ENCODE measurements at places on chromosomes 12 and 14.

DNA sequence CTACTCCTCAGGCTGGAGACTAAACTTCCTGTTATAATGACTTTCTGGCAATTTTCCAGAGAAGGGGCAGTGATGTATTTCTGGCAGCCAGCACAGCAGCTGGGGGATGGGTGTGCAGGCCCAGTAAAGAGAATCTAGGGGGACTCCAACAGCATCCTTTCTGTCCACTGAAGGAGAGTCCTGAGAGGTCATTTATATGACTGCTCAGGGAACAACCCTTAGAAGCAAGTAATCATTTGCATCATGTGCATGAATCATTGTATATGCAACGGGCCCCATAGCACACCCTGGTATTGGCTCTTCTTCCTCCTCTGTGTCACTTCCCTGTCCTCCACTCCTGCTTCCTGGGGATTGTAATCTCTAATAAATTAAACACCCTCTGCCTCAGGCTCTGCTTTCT is 493.8 kb downstream of the RPS29 start:
- no peak for DNase-seq

DNA sequence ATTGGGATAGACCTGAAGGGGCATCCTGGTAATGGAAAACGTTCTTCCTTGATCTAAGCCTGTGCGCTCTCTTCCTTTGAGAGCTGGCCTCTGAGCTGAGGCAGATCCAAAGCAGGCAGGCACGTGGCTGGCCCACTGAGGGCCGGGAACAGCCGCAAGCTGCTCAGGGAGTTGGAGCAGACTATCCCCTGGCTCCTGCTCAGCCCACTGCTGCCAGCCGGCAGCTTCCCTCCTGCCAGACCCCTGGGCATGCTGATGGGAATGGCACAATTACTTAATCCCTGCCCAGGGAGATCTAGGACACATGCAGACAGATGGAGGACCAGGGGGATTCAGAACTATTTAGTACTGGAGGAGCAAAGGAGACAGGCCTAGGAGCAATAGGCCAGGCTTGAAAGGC is 14.4 kb downstream of the NEUROD4 start:
- DNase-seq: no peak

- no peak for DNase-seq
Measured at GRCh38 chr12:34345801-34346200, 323.5 kb downstream of the ALG10 start.

DNA sequence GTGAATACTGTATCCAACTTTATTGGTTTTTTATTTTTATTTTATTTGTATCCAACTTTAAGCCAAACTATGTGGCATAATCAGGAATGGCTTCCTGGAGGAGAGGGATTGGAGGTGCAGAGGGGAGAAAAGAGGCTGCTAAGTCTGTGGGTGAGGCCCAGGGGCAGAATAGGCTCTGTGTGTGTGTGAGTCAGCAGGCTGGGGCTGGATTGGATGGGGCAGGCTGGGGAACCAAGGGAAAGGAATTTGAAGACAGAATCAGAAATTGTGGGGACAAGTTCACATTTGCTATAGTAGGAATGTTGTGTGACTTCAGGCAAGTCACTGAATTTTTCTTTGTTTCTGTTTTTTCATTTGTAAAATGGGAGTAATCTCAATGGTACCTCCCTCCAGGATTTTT is 12.8 kb upstream of the RILPL1 start:
- no peak for DNase-seq

GRCh38 chr12:75774261-75775052 is 257.1 kb downstream of the PHLDA1 start:
- DNase-seq: no peak

DNA sequence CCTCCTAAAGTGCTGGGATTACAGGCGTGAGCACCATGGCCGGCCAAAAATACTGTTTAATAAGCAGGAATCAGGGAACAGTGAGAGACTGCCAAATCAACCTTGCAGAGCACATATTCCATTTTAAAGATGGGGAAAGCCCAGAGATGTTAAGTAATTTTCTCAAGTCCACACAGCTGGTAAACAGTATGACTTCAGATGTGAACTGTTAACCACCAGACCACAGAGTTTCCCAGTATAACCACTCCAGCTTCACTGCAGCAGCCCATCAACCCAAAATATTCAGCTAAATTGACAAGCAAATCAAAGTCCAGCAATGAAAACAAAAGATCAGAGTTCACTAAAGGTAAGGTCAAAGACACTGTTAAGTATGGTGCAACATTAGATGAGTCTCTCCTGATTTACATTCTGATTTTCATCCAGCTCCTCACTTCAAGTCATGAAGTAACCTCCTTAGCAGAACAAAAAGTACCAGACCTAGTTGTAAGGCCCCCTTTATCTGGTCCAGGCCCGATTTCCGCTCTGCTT is 82.1 kb downstream of the TRAFD1 start:
- no peak for DNase-seq

- DNase-seq: no peak
Measured at GRCh38 chr12:63849641-63850040, 5.1 kb downstream of the SRGAP1 start.

GRCh38 chr12:25131270-25131669 is 63.7 kb downstream of the DNAI7 start:
- no peak for DNase-seq

- peak; percentile 83 for DNase-seq
Measured at GRCh38 chr14:71574976-71575375, 357.3 kb upstream of the RGS6 start.

GRCh38 chr12:78210894-78211302 is 380.2 kb downstream of the NAV3 start:
- DNase-seq: no peak

DNA sequence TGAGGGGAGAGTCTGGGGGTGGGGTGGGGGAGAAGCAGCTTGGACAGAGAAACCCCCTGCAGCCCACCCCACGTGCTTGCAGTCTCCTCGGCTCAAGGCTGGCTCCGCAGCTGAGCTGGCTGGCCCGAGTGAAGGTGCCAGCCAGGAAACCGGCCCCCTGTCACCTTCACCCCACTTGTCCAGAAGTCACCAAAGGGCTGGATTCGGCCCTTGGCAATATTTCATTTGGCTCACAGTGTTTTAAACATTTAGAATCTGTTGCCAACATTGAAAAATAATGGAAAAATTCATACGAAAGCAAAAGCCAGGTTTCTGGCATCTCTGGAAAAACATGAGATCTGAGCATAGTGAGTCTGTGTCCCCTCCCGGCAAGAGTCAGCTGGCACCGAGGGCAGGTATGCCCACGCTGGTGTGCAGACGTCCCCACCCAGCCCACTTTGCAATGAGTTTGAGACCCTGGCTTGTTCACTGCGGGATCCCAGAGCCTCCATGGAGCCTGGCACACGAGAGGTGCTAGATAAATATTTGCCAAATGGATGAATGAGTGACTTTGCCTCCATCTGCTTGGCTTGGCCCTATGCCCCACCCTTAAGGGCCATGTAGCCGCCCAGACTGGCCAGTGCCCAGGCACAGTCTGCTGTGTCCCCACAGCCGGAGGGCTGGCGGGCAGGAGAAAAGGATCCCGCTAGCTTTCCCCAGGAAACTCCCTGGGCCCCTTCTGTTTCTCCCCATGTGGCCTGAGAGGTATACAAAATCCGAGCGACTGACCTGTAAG is 18.2 kb downstream of the MSI1 start:
- no peak for DNase-seq

DNA sequence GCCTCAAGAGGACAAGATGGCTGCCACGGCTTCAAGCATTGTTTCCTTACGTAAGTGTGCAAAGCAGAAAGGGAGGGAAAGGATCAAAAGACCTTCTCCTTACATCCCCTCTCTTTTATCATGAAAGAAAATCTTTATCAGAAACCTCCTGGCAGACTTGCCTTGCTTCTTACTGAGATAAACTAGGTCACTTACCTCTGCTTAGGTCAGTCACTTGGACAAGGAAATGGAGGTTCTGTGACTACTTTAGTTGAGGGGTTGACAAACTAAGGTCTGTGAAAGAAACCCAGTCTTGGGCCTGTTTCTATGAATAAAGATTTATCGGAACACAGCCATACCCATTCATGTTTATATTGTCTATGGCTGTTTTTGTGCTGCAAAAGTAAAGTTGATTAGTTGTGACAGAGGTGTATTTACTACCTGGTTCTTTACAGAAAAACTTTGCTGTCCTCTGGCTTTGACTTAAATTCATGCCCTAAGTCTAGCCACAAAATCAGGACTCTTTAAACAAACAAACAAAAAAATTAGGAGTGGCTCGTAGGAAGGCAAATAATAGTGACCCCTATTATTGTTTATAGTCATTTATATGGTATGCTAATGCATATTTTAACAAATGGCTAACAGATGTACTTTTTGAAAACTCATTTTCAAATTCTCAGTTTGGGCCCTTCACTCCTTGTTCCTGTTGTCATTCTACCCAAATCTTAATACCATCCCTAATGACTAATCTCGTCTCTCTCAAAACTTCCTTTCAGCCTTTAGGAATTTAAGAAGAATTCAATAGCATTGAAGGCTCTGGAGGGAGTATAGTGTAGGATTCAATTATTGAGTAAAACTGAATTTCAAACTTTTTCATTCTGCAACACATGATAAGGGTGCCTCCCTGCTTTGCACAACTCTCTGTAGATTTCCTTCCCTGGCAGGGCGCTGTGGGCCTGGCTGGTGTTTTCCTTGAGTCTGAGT is 42.0 kb upstream of the ATP2B1 start:
- no peak for DNase-seq

- DNase-seq: no peak
Measured at GRCh38 chr12:119980242-119980641, 8.8 kb upstream of the BICDL1 start.

- no peak for DNase-seq
Measured at GRCh38 chr12:9070351-9070750, 45.4 kb downstream of the A2M start.

DNA sequence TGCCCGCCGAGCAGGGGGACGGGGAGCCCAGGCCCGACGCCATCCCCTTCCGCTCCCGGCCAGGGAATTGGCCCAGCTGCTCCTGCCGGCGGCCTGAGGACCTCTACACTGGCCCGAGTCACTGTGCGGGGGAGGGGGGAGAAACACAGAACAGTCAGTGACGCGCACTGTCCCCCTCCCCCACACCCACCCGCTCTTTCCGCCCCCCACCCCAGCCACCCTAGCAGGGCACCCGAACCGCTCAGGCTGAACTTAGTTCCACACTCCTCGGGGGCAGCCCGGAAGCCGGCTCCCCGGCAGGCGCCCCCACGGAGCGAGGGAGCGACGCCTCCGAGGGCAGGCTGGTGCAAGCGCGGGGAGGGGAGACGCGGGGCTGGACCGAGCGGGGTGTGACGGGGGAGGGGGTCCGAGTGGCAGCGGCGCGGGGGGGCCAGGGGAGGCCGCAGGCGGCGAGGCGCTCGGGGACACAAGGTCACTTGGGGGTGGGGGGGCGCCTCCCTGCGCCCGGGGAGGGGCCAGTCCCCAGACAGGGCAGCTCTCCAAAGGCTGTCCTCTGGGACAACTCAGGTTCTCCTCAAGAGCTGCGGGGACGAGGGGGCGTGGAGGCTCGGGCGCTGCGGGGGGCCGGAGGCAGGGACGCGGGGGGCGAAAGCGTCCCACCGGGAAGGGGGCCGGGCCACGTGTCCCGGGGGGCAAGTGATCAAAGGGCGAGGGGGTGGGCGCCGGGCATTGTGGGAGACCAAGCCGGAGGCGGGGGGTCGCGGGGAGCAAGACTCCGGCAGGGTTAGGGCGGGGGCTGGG is 648 bp downstream of the CHD4 start:
- no peak for DNase-seq

DNA sequence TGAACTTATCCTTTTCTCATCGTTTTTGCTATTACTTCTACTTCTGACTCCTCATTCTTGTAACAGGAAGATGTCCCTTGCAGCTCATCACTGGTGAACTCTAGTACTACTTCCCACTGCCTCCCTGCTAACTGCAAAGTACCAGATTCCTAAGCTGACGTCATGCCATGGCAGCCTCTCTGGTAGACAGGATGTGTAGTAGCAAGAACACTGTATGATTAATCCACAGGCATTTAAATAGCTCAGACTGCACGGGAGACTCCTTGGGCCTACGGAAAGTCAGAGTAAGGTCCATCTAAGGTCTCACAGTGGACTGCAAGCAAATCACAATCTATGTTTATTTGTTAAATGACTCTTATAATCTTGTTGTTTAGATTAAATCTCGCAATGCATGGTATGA is 43.5 kb downstream of the DNAI7 start:
- peak; percentile 97 for DNase-seq

DNA sequence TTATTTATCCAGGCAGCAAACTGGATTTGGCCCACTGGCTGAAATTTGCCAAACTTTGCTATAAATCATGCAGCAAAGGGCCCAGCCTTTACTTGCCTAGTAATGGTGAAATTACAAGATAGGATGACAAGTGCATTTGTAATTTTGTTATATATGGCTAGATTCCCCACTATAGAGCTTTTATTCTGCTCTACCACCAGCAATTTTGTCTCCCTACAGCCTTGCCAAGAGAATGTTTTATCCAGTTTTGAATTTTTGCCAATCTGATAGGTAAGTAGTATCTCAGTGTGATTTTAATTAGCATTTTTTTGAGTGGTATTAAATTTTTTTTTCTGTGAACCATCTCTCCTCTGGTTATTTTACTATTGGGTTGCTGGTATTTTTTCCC is 161.6 kb downstream of the SLC41A2 start:
- DNase-seq: no peak

GRCh38 chr12:122506393-122506938 is 5.7 kb upstream of the ZCCHC8 start:
- no peak for DNase-seq

- DNase-seq: no peak
Measured at GRCh38 chr14:93917141-93917540, 10.0 kb upstream of the FAM181A start.

- DNase-seq: no peak
Measured at GRCh38 chr12:18261273-18261672, at the start of gene PIK3C2G. Gene PIK3C2G, plus strand, starts transcription at chr12:18261518. Its CDS starts 20,564 bp downstream, at chr12:18282082.

GRCh38 chr14:104843006-104843405 is 22.1 kb upstream of the CEP170B start:
- no peak for DNase-seq

DNA sequence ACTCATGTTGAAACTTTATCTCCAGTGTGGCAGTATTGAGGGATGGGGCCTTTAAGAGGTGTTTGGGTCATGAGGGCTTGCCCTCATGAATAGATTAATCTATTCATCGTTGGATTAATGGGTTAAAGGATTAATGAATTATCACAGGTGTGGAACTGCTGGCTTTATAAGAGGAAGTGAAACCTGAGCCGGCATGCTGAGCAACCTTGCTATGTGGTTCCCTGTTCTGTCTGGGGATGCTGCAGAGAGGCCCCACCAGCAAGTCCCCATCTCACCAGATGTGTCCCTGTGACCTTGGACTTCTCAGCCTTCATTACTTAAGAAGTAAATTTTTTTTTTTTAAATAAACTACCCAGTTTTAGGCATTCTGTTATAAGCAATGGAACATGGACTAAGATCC is 109.6 kb downstream of the DYRK2 start:
- DNase-seq: no peak

DNA sequence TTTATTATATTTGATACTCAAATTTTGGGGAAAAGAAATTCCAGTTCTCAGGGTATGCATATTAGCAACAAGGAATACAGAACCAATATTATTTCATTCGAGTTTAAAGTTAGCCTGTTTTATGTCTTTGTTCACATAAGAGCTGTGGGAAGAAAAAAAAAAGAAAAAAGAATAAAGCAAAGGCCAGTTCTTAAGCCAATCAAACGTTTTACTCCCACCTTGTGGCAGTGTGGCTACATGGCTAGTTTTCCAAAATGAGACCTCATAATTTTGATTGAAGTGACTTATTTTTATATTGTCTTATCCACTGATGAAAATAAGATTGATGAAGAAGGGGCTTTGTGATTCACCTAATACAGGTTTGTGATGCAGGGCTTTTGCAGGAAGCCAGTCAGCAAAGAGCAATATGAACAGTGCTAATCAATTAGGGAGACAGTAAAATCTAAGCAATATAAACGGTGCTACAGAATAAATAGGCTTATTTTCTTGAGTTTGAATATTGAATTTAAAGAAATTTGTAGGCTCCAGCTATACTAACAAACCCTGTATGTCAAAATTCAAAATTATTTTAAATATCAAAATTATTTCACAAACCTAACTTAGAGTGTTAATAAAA is 624.1 kb upstream of the FOXG1 start:
- peak; percentile 4 for DNase-seq
